Fibroblast of the conjunctiva (primary cell): ENCODE measurements at places on chromosomes 3 and 15.

GRCh38 chr3:47901280-47901833 lies 98.4 kb downstream of the DHX30 start:
- no peak for DNase-seq

DNA sequence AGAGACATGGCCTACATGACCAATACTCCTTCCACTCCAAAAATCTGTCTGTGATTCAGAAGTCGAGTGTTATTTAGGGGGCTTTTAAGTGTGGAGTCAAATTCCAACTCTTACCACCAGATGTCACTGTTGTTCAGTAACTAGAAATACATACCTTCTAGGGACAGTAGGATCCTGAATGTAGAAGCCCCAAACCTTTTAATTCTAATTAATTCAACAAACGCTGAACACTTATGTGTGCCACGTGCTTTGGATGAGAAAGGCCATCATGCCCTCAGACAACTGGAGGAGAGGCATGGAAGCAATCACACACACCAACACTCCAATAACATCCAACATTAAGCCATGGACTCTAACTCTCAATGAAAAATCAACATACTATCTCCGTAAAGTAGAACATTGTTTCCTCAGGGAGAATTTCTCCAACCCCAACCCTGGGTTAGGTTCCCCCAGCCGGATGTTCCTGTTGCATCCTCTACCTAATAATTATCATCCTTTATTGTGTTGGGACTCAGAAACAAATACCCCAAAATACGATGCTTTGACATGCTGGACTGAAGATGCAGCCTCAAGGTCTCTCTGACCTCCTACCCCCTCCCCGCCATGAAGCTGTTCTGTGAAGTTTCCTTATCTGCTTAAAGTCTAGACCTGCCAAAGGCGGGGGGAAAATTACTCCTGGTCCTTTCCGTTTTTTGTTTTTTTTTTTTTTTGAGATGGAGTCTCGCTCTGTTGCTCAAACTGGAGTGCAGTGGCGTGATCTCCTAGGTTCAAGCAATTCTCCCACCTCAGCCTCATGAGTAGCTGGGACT lies 8.0 kb upstream of the CCDC13 start:
- DNase-seq: peak; percentile 81

- DNase-seq: no peak
These were observed 57.1 kb upstream of the GATA2 start for GRCh38 chr3:128550113-128550440.

DNA sequence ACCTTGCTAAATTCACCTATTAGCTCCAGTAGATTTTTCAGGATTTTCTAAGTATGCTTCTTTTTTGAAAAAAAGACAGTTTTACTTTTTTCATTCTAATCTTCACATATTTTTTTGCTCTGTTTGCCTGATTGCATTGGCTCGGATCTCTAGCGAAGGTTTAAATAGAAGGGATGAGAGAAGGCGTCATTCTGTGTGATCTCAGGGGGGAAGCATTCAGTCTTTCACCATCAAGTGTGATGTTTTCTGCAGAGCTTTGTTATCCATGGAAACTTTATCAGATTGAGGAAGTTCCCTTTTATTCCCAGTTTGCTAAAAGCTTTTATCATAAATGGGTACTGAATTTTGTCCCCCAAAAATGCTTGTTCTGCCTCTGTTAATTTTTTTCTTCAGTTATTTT lies 120.3 kb downstream of the LRRK1 start:
- no peak for DNase-seq

DNA sequence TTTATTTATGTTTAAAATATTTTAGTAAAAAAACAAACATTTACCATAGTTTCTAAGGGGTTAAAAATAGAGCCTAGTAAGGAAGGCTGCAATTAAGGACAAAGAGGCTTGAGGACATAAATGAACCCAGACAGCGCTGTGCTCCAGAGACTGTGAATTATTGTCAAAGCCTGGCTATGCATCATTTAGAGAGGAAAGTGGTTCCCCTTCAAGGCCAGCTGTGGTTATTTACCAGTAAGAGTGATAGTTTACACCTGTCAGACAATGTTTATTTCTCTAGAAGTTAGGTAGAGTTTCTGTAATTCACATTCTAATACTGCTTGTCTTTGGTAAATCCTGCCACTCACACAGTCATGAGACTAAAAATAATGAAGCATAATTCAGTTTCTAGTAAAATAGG lies 32.4 kb upstream of the PIK3R4 start:
- DNase-seq: no peak
